Retinal pigment epithelial cell (primary cell): ENCODE measurements at places on chromosomes 3 and 15.

DNA sequence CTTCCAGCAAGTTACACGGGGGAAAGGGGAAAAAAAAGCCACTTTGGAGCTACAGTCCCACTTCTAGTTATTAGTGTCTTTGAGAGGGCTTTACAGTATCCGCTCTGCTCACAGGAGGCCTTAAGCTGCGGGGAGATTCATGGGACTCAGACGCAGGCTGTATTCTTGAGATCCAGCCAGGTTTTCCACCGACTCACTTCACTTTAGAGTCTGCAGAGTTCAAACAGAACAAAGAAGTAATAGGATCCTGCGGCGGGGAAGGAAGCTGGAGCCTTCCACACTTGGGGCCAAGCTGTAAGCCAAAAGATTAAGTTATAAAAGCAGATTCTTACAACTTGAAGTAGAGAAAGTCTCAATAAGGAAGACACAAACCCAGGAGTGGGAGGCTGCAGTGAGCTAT lies 60.2 kb upstream of the FAM174B start:
- peak; percentile 93 for DNase-seq

- peak; percentile 27 for DNase-seq
These were observed 208.7 kb downstream of the MECOM start for GRCh38 chr3:169454823-169455222.

DNA sequence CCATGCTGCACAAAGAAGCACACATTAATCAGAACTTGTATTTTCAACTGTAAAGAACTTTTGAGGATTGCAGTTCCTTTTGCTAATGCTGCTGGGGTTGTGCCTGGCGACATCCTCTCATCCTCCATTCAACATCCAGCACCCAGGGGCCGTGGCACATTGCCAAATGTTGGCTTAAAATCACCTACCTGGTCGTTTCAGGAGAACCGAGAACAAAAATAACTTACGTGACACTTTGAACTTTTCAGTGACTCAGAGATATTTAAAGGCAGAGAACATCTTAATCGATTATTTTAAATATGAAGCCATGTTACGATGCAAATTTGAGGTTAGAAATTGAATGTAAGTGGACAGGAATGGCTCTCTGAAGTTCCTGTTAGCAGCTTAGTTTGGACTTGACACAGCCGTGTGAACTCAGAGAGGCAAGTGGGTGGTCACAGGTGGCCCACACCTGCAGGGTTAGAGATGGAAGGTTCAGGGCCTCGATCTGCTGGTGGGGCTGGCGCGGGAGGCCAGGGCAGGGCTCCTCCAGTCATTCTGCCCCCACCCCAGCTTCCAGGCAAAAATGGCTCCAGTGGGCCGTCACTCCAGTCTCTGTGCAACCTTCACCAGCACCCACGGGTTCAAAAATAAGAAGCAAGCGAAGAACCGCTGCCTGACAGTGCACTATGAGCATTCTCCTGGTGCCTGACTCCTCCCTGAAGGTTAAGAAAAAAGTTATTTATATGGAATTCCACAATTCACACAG lies 12.2 kb downstream of the LRRK1 start:
- no peak for DNase-seq

- DNase-seq: no peak
These were observed 168.4 kb upstream of the BCL6 start for GRCh38 chr3:187913617-187914033.

DNA sequence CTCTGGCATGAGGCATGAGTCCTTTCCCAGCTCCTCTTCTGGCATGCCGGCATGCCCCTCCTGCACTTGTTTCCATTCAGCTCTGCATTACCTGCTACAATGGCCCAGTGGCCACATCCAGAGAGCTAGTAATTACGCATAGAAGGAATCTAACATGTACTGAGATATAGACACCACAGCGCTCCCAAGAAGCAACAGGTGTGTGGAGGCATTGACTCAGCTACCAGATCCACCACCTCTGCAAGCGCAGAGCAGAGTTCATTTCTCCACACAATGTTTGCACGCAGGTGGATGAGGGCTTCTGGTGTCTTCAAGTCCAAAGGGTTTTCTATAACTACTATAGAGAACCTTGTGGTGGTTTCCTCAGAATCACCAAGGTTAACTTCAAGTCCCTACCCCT lies 4.2 kb downstream of the MOBP start:
- DNase-seq: no peak

DNA sequence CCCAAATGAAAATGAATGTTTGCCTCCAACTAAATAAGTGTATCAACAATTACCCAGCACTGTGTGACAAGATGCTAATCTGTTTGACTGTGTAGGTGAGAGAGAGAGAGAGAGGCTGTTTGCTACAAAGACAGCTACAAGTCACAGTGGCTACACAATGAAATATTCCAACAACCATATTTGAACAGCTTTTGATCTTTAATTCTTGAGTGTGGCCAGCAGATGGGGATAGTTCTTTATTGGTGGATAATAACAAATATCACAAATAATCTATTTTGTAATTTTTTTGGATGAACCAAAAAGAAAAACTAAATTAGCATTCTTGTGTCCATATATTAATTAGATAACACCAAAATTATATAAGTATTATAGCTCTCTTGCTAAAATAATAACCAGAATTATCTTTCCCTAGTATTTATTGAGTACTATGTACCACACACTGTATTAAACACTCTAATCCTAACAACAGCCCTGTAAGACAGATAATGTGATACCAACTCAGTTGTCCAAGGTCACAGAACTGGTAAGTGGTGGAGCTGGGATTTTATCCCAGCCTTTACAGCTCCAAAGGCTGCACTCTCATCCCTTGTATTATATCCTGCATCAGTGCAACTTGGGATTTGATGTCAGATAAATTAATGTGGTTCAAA lies 61.9 kb upstream of the C3orf80 start:
- DNase-seq: no peak

- no peak for DNase-seq
These were observed 1.4 kb upstream of the AP4E1 start for GRCh38 chr15:50906954-50907600.

GRCh38 chr3:100289339-100289738 lies 28.5 kb downstream of the TBC1D23 start:
- no peak for DNase-seq

GRCh38 chr3:76432396-76432795 lies 607.5 kb upstream of the ROBO2 start:
- DNase-seq: no peak

- DNase-seq: no peak
These were observed 19.9 kb upstream of the GOLGA8J start for GRCh38 chr15:30062881-30063280.

DNA sequence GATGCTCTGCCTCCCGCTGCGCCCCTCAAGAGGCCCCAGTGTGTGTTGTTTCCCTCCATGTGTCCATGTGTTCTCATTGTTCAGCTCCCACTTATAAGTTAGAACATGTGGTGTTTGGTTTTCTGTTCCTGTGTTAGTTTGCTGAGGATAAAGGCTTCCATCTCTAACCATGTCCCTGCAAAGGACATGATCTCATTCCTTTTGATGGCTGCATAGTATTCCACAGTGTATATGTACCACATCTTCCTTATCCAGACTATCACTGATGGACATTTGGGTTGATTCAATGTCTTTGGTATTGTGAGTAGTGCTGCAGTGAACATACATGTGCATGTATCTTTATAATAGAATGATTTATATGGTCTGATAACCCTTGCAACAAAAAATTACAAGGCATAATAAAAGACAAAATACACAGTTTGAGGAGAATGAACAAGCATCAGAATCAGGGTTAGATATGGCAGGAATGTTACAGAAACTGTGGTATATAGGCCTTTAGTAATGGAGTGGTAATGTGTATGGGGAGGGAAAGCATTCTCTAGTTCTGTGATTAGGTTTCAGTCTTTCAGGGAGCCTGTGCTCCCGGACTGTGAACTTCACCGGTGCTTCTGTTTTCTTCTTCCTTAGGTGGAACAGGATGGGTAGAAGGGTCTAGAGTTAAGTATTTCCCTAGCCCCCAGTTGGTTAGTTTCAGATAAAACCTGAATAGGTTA lies 27.1 kb downstream of the GRM2 start:
- no peak for DNase-seq

DNA sequence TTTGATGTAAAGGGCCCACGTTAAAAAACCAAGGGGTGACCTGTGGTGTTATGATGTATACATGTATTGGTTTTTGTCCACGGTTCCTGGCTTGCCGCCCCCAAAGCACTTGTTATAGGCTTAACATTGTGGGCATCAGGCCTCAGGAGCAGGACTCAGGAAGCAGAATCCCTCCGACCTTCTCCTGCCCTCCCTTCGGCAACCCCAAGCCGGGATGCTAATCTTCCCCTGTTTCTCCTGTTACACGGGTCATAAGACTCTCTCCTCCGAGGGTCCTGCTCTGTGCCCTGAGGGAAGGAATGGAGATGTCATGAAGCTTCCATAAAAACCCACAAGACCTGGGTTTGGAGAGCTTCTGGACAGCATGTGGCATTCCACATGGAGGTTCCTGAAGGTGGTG lies 48.8 kb downstream of the RPLP1 start:
- DNase-seq: no peak

GRCh38 chr15:58453931-58454793 lies 22.4 kb downstream of the LIPC start:
- no peak for DNase-seq

- no peak for DNase-seq
These were observed 69.8 kb downstream of the OPA1 start for GRCh38 chr3:193662757-193663322.

- DNase-seq: no peak
These were observed 2.0 kb downstream of the FOXP1 start for GRCh38 chr3:71581457-71582035.

DNA sequence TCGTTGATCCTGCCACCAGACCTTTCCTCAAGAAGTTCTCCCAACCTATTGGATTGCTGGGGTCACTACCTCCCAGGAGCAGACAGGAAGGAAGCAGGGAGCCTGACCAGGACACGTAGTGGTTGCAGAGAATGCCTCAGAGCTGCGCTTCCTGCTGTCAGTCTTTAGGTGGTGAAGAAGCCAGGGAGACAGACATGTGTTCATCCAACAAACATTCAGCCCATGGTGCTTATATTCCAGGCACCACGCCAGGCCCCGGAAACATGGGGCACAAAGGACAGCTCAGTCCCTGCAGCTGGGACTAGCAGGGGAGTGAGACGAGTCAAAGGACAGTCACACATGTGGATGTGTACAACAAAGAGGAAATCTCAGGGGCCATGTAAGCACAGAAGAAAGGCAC lies 26.0 kb upstream of the CORO2B start:
- DNase-seq: no peak
